Endothelial cell of umbilical vein (primary cell): ENCODE measurements at places on chromosomes 2 and 18. TPM values are rescaled to one million over a fixed set of nuclear protein-coding genes. Genes with fewer than 3 reads are reported as not detected.

The TMEM247 gene
- total RNA-seq = not detected in 2 replicates

The UCN gene
- total RNA-seq = 0.75 TPM in 1 of 2 replicates, not detected in the other

GRCh38 chr2:188776634-188777033 lies 197.5 kb upstream of the COL3A1 start:
- no peak overlapping the region for H3K27ac ChIP-seq
- no peaks in the 10 kb centered on the region for H3K27me3 ChIP-seq
- no peaks in the 10 kb centered on the region for H3K4me1 ChIP-seq
- DNase-seq = no peak
- no peak overlapping the region for H3K4me3 ChIP-seq

- no peaks in the 10 kb centered on the region for H3K4me1 ChIP-seq
- no peaks in the 10 kb centered on the region for H3K27me3 ChIP-seq
- H3K4me3 ChIP-seq = no peak overlapping the region
Observed at GRCh38 chr2:198523710-198524109, 719.3 kb downstream of the PLCL1 start.
